GF-D8 (cell line): ENCODE measurements at places on chromosomes 11 and 22.
A peak's percentile ranks its signal among the peaks of the same experiment; 100 is the strongest.

- no peak for DNase-seq
Measured at GRCh38 chr11:47523490-47524225, 29.3 kb downstream of the CELF1 start.

DNA sequence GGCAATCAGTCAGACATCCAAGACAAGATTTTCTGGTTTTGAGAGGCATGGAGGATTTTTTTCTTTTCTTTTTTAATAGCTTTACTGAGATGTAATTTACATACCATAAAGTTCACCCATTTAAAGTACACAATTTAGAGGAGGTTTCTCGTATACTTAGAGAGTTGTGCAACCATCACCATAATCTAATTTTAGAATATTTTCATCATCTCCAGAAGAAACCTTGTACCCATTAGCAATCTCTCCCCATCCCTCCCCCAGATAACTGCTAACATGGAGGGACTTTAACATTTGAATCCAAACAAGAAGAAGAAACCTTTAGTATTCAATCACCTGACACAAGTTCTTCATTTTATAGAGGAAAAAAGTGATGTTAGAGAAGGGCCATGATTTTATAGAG lies 83.6 kb downstream of the CLPB start:
- no peak for DNase-seq

DNA sequence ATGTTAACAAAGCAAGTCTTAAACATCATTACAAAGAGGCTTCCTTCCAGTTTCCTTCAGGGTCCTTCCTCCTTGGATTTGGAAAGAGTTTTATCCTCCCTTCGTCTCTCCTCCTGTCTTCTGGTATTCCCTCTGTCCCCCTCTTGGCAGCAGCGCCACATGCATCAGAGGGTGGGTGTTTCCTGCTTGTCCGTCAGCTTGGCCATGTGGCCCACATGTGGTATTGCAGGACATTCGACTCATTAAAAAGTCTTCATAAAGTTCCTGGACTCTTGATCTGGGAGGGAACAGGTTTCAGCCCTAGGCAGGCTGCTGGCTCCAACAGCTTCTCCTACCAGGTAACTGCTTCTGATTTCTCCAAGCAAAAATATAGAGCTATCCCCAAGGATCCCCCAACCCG lies 189.8 kb downstream of the CSNK2A3 start:
- DNase-seq, result no peak

- no peak for DNase-seq
Measured at GRCh38 chr11:102010776-102011494, 36.3 kb upstream of the CFAP300 start.

GRCh38 chr11:134223121-134223520 lies 646 bp downstream of the NCAPD3 start:
- DNase-seq, result peak; percentile 33

GRCh38 chr22:49561976-49562375 lies 265.7 kb downstream of the BRD1 start:
- no peak for DNase-seq

- DNase-seq, result no peak
Measured at GRCh38 chr11:18193010-18193409, 20.4 kb downstream of the MRGPRX4 start.

DNA sequence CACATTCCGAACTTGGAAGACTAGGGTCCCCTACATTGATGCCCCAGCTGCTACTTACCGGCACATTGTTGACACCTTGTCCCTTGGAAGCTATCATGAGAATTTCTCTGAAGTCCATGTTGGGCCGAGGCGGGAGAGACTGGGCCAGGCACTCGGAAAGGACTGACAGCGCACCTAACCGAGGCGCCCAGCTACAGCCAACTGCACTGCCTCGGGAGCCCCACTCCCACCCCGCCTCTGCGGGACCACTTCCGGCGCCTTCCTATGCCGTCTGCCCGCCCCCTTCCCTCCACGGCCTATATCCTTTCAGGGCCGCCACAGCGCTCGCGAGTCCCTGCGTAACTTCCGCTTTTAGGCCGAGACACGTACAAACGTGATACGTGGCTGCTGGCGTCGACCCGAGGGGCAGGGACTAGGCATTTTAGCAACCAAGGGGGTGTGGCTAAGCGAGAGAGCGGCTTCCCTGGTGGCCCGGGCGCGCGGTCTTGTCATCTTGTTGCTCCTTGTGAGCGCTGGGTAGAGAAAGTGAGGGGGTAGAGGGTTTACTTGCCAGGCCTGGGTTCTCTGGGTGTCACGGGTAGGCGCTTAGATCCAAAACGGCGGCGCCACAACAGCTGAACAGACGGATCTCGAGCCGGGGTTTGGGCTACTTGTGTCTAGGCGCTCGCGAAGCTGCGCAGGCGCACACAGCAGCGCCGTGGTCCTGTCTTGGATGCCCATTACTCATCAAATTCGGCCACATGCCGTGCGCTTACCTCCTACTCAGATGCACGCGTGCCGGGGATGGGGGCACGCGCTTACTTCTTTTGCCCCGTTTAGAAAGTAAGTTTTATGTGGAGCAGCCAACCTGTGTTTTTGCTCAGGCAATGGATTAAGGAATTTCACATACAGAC lies at the start of gene SPTY2D1:
Gene SPTY2D1 (minus strand): TSS at position 203 of the 893 bp plus-strand sequence. CDS start 85 bp downstream, at position 118.
- peak; percentile 84 for DNase-seq

DNA sequence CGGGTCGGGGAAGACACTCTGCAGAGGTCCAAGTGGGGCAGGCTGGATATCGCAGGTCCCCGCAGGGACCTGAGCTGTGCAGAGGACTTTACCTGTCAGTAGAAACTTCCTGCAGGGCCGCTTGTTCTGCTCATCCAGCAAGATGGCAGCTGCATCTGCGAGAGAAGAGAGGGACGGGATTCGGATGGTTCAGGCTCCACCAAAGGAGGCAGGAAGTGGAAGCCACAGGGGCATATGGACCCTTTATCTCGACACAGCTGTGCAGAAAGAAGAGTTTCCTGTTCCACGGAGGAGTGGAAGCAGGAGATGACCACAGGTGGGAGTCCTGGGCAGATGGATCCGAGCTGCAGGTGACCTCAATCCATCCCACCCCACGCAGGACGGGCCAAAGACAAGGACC lies 22.5 kb downstream of the CABP7 start:
- peak; percentile 15 for DNase-seq

DNA sequence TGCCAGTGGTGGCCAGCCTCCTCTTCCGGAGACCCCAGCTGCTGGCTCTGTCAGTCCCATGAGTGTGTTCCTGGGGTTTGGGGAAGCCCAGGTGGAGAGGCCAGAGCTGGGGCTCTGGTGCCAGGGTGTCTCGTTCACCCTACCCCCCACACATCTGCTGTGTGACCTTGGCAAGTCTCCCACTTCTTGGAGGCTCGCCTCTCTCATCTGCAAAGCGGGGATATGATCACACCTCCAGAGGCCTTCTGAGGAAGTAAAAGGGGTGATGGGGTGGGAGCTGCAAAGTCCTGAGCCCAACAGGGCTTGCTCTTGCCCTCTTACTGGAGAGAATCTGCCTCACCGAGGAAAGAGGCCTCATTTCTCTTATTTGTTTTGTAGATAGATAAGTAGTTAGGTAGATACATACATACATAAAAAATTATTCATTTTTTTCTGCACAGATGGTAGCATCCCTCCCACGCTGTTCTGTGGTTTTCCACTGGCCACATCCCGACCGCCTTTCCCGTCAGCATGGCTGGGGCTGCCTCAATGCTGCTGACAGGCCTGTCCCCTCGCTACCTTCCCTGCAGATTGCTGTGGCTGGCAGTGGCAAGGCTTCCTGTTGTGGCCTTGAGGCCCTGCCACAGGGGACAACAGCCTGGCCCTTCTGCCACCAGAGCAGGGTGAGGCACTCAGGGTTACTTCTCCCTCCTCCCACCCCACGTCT lies 23.9 kb downstream of the MYO7A start:
- peak; percentile 92 for DNase-seq

DNA sequence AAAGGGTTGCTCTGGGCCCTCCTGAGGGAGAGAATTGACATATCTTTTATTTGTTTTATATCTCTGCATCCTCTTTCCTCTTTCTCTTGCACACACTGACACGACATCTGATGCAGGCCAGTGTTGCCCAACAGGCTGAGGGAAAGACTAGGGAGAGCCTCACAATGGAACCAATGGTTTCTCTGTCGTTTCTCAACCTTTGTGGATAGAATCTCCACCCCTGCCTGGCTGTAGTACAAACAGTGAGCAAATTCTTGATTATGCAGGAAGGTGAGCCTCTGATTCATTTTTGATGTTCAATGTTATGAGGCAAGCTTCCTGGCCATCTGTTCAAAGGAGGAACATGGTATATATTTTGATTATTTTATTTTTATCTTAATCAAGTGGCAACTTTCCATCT lies 49.8 kb upstream of the PLET1 start:
- no peak for DNase-seq

- DNase-seq, result no peak
Measured at GRCh38 chr11:72493426-72494108, 59.2 kb upstream of the CLPB start.

DNA sequence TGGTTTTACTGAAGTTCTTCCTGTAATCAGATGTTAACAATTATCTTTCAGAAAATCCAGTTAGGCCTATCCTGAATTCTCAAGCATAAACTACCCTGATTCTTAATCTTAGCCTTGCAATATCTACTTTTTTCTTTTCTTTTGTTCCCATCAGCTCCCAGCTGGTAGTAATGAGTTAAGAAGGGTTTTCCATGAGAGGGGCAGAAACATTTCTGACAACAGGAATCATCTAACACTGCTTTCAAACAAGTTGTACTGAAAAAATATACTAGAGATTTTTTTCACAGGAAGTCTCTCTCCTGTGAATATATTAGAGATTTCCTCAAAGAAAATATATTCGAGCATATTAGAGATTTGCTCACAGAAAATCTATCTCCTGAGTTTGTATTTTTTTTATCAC lies 3.3 kb upstream of the TRIM6 start:
- DNase-seq, result no peak
